ENCODE measurements at places on chromosomes 5 and 9. TPM values are rescaled to one million over a fixed set of nuclear protein-coding genes. Genes with fewer than 3 reads are reported as not detected.

BARHL1 gene
- polyA plus RNA-seq: not detected

NNT gene
- 123 TPM for polyA plus RNA-seq

NFX1 gene
- polyA plus RNA-seq: 26.8 TPM

SPINK6 gene
- not detected for polyA plus RNA-seq

PDGFRB gene
- 19.9 TPM for polyA plus RNA-seq

NTNG2 gene
- polyA plus RNA-seq: 0.01 TPM

CYLC2 gene
- not detected for polyA plus RNA-seq

ZNF79 gene
- polyA plus RNA-seq: 6.0 TPM

SH3TC2 gene
- 0.60 TPM for polyA plus RNA-seq
